Motor neuron (in vitro differentiated cells): ENCODE measurements at places on chromosomes 2 and 18.

DNA sequence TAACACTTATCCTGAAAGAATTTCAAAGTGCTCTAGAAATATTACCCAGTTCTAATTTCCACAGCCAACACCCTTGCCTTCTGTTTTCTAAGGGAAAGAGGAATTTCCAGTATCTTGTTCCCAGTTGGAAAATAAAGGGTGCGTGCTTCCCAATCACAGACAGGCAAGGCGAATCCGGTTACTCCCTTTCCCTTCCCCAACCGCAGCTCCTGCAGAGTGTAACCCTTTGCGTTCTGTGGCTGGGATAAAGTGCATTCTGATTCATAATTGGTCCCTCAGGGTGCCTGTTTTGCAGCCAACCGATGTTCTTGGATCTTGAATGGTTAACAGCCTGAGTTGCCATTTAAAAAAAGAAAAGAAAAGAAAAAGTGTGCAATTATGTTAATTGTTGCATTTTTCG, 40.6 kb upstream of the PGAP1 start:
- peak; percentile 88 for ATAC-seq

DNA sequence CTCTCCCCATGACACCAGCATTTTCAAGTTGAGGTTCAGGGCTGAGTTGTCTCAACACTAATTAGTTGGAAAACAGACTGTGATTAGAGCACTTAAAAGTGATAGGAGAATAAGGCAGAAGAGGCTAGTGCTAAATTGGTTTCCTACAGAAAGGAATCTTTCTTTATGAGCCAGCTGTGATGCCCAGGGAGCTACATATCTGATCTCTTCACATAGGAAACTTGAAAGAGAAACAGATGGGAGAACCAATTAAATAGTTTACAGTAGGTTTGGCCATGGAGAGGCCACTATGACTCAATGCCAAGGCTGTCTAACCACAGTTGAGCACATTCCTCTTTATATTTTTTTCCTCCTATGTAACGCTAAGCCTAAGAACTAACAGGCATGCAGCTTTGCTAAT, 418.3 kb upstream of the CYRIA start:
- ATAC-seq, result no peak

DNA sequence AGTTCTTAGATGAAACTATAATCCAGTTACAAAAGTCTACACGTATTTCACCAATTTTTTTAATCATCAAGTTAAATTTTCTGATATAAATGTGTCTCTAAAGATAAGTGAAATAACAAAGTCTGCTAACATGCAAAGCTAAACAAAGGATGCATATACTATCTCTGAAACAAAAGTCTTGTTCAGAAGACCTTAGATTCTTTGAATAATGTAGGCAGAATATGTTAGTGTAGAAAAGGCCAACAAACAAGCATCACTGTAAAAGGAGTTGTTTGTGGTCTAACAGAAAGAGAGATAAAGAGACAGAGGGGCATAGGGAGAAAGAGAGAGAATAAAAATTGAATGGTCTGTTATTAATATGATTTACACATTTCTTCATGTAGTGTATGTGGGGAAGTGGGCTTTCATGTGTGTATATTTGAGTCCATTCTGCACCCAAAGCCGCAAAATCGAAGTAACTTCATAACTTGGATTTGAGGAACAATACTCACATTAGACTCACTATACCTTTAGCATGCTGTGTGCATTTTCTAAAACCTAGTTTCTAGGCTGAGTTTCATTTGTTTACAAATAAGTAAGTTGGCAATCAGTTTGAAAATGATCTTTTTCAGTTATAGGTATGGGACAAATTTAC, 734.8 kb upstream of the REG3G start:
- ATAC-seq, result no peak

GRCh38 chr2:28640260-28640907, 111.2 kb upstream of the PPP1CB start:
- no peak for ATAC-seq

DNA sequence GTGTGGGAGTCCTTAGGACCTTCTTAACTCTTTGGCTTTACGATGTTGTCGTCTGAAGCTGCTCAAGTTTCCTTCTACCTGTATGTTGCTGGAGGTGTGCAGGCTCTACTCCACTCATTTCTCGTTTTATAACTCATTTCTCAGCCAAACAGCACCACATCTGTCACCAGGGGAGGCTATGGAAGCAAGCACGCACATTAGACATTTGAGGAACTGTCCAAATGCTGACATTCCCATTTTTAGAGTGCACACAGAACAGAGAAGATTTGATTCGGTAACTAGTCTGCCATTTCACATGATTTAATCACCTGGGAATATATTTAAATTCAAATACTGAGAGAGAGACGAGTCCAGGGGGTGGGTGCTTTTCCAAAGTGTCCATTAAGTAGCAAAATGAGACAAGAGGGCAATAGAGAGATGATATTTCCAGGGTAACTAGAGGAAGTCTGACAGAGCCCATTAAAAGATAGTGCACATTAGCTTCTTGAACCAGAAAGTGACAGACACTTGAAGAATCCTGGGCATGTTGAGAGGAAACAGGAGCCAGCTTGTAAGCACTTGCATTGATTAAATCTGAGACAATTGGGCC, 793.3 kb downstream of the TDRD15 start:
- no peak for ATAC-seq

DNA sequence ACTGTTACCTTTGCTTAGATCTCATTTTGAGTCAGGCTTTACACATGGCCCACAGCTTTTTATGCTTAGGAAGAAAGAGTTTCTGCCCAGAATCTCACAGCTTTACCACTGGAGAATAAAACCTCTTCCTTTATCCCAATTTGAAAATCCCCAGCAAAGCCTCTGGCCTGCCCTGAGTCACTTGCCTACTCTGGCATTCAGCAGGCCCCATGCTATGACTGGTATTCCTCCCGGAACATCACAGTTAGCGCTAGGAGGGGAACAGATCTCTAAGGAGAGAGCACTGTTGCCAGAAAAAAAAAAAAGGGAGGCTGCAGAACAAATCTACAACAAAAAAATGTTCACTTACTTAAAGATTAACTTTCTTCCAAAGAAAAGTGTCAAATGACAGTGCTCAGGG, 152.9 kb upstream of the DNMT3A start:
- ATAC-seq, result no peak

DNA sequence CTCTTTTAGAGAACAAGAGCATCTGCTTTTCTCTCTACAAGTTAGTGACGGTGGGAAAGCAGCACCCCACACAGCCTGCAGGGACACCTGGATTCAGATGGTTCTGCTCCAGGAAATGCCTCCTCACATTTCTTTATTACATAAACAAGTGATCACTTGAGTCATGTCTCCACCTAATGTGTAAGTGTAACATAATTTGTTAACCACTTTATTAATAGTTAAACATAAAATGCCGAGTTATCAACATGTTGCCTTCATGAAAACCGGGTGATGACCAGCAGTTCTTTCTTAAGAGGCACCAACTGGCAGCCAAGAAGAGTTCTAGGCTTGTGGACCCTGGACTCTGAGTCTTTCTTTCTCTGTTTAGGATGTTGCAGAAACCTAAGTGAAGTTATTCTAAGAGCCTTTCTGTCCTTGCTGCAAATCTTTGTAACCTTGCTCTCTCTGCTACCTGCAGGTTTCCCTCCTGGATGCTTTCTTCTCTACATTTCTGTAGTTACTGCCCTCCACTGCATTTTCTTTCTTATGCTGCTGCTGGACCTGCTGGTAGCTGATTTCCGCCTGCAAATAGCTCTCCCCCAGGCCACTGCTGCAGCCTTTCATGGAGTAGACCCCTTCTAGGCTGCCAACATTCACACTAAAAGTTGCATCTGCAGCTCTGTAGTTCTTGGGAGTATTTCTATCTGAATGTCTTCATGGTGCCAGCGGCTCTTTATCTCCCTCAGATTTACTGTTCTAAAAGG, 24.3 kb downstream of the UPP2 start:
- no peak for ATAC-seq

- peak; percentile 10 for ATAC-seq
Observed at GRCh38 chr18:1013951-1014350, 109.3 kb downstream of the ADCYAP1 start.

DNA sequence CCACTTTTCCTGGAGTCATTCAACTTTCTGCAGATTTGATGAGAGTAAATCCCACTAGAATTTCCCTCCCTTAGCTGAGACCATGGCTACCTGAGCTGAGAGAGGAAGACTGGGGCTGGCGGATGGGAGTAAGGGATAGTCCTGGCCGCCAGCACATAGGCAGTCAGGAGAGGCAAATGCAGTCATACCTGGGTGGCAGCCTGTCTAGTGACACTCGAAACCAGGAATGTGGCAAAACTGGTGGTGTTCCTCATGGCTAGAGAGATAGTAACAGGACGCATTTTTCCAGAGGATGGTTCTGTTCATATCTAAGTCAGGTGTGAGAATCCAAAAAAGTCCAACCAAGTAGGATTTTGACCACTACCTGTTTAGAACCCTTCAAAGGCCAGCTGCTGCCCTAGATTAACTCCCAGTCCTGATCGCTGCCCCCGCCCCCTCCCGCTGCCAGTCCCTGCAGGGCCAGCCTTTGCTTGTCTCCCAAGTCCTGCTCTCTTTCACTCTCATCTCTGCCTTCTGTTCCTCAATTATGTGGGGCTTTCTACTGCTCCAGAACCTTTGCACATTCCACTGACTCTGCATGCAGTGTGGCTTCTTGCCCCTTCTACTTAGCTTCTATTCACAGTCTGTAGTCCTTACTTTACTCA, 17.4 kb upstream of the SCG2 start:
- ATAC-seq, result no peak

GRCh38 chr2:234702731-234703225, 205.9 kb upstream of the ARL4C start:
- ATAC-seq, result peak; percentile 75

DNA sequence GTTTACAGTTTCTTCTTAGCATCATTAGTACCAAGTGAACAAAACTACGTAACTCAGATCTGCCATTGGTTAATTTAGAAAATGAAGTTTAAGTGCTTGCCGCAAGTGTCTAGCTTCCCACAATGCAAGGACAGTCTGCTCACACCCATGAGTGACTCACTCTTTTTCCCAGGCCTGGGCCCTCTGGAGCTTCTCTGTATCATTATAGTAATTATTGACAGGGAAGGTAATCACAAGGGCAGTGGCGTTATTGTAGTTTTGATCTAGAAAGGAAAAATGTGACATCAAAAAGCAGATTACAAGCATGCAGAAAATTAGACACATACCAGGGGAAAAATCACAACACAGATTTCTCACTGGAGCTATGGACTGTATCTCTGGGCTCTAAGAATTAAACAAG, 38.5 kb downstream of the NPC1 start:
- peak; percentile 42 for ATAC-seq

GRCh38 chr2:197926673-197927072, 122.3 kb downstream of the PLCL1 start:
- ATAC-seq, result no peak

GRCh38 chr2:40544072-40544471, 92.2 kb upstream of the SLC8A1 start:
- no peak for ATAC-seq

- no peak for ATAC-seq
Observed at GRCh38 chr2:165390875-165391274, 78.6 kb upstream of the CSRNP3 start.

- ATAC-seq, result no peak
Observed at GRCh38 chr2:137992039-137992646, 27.9 kb downstream of the HNMT start.

DNA sequence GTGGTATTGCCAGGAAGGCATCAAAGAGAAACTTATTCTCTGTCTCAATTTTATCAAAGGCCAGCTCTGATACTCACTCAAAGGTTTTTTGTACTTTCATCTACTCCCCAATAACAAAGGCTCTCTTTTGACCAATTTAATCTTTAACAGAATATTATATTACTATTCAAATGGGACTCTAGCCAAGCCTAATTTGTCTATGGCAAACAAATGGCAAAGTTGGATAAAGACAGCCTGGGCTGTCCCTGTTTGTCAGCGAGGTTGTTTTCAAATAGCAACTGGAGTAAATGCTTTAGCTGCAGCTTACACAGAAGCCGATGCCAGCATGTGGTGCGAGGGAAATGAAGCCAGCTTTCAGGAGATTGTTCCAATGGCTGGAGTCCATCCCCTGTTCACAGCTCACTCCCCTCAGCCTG, 80.1 kb upstream of the CTNNA2 start:
- no peak for ATAC-seq

DNA sequence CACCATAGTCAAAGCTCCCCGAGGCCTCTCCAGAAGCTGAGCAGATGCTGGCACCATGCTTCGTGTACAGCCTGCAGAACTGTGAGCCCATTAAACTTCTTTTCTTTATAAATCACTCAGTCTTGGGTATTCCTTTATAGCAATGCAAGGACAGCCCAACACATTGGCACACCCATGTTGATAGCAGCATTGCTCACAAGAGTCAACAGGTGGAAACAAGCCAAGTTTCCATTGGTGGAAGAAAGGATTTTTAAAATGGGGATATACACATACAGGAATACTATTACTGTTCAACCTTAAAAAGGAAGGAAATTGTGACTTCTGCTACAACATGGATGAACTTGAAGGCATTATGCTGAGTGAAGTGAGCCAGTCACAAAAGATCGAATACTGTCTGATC, 186.8 kb upstream of the RAB12 start:
- ATAC-seq, result no peak

DNA sequence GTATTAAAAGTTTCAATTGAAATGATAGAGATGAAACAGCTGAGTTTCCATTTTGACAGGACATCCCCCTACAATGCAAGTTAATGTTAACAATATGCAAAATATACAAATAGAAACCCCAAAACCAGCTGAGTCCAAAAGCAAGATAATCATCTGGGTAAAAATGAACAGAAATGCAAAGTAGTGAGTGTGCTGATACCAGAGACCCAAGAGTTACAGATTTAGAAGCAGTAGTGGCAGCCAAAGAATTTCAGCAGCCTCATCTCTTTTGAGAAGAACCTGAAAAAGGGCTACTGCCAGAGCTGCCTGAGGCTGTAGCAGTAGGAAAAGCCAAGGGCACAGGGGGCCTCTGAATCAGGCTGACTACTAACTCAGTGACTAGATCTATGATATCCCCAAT, 82.6 kb downstream of the THADA start:
- ATAC-seq, result no peak

GRCh38 chr18:12658426-12659138, 675 bp upstream of the SPIRE1 start:
- ATAC-seq, result peak; percentile 11

- ATAC-seq, result peak; percentile 41
Observed at GRCh38 chr2:31066551-31066950, 71.7 kb downstream of the GALNT14 start.

DNA sequence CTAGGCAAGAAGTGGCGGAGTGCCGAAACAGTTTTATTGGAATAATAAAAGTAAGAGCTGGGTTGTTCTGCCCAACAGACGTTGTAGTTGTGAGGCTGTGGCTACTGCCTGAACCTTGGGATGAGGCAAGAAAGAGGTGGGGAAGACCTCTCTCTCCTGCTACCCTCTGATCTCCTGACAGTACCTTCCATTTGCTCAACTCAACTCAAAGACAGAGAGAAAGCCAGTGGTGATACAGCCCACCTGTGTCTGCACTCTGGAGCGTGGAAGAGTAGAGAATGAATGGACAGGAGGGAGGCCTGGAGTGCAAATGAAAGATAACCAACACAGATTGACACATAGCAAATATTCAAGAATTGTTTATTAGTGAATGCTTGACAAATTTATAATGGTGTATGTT, 590.3 kb downstream of the NYAP2 start:
- ATAC-seq, result no peak
